NCI-H2029 (cell line): ENCODE measurements at places on chromosomes 11 and 22.
A peak's percentile ranks its signal among the peaks of the same experiment; 100 is the strongest.

DNA sequence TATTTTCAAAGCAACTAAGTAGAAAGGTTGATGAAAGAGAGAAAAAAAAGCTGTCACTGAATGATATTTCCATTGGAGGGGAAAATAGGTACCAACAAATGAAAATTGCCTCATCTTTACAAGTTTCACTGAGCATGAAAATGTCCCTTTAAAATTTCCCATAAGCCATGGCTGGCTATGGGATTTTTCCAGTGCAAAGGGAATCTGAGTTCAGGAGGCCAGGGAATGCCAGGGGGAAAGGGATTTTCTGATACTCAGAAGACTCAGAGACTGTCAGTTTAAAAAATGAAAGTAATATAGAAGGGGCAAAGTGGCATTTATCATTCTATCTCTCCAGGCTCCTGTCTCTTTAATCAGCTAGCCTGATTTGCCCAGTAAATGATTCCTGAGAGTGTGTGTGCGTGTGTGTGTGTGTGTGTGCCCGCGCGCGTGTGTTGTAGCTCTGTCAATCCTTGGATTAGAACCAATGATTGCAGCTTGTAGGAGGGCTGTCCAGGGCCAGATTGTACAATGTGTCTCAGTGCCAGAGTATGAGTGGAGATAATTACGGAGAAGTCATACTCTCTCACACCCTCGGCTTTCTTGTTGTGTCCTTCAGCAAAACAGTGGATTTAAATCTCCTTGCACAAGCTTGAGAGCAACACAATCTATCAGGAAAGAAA, at the start of gene NTM:
Gene NTM (plus strand): TSS at position 526 of the 662 bp plus-strand sequence.
- DNase-seq, result no peak

DNA sequence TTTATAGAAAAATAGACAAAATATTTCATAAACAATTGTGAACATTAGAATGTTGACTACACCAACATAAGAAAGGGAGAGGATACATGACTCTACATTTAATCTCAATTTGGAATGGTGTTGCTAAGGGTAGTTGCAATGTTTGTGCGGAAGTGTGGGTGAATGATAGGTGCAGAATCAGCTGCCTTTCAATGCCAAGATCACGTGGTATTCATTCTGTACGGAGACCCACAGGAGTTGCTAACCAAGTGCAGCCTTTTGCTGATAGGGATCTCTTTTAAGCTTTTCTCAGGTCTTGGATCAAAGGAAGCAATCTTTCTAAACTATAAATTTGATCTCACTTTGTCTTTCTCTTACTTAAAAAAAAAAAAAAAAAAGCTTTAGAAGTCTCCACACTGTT, 29.8 kb upstream of the CTSC start:
- no peak for DNase-seq

DNA sequence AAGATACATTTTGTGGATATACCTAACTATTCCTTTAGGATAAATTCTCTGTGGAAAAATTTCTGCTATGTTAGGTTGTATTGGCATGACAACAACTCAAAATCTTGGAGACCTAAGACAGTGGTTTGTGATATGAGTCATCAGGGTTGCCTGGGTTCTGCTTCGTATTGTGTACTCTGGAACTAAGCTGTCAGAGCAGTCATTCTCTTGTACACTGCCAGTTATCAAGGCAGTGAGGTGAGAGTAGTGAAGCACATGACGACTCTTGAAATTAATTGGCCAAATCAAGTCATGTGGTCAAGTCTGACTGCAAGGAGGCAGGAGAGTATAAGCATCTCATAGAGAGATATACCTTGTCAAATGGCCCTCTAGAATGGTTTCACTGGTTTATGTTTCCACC, 104.4 kb downstream of the FANCF start:
- no peak for DNase-seq

GRCh38 chr22:21047730-21048129, 2.0 kb downstream of the LRRC74B start:
- DNase-seq, result no peak

DNA sequence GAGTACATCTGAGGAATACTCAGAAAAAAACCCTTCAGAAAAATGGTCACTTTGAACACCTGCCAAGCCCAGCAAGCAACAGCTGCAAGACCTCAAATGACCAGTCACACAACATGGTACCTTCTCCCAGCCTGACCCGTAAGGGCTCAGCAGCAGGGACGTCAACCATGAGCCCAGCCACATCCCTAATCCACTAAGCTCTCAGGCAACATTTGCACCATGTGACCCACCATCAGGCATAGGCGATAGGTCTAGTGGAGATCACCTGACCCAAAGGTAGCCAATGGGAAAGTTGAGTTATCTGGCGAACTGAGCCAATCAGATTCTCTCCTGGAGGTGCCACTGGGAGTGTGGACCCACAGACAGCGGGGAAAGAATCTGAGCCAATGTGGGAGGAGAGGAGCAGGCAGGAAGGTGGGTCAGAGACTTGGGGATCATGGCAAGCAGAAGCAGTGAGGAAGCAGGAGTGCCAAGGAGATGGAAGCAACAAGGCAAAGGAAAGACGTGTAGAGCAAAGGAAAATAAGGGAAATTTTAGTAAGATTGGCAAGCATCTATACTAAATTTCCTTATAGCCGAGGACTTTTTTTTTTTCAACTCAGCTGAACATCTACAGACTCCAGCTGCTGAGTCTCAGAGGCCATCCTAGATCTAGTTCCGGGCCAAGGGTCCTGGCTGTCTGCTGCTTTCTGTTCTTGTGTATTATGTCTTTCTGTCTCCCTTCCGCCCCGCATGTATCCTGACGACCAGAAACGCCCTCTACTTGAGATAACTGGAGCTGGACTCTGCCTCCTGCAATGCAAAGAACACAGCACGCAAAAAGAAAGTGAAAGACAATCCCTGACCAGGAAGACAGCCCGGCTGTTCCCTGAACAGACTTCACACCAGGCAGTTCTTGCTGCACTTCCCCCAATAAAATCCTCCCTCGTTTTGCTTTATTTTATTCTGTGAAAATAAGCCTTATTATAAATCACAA, 11.0 kb upstream of the PLAAT2 start:
- peak; percentile 90 for DNase-seq

DNA sequence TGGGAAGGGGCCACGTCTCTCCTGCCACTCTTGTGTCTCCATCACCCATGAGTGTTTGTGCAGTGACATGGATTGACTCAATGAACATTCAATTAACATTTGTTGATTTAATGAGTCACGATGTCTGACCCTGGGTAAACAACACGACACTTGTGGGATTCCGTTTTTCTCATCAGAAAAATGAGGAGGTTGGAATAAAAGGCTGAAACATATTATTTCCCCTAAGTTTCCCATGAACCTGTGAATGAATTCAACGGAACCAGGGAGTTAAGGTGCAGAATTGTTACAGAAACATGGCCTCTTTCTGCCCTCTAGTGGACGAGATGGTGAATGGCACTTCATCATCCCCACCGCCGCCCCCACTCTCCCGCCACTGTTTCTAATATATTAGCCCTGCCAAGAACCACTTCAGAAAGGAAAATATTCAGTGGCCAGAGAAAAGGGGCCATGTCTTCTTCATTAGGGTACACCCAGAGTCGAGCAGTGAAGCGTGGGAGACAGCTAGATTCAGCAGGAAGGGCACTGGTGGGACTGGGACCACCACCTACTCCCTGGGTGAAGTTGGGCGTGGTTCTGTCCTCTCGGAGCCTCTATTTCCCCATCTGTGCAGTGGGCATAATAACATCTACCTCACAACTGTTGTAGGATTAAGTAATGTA, 46.3 kb upstream of the SYT13 start:
- peak; percentile 81 for DNase-seq
